ENCODE measurements at places on chromosomes 1 and 21.
A peak's percentile ranks its signal among the peaks of the same experiment; 100 is the strongest.

DNA sequence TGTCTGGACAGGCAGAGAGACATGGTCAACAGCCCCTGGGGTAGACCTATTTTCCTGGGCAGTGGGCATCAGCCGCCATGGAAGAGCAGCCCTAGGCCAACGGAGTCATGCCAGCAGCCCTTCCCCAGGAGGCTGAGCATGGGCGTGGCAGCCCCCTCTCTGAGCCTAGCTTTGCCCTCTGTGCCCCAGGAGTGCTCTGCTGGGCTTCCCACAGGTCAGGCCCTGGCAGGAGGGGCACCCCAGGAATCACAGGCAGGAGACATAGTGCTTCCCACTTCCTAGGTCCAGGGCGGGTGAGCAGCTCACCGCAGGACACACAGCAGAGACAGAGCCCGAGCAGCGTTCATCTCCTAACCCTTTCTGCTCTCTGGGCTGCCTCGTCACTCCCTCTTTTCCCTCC lies 132.8 kb downstream of the GLIS1 start:
- no peak for DNase-seq

DNA sequence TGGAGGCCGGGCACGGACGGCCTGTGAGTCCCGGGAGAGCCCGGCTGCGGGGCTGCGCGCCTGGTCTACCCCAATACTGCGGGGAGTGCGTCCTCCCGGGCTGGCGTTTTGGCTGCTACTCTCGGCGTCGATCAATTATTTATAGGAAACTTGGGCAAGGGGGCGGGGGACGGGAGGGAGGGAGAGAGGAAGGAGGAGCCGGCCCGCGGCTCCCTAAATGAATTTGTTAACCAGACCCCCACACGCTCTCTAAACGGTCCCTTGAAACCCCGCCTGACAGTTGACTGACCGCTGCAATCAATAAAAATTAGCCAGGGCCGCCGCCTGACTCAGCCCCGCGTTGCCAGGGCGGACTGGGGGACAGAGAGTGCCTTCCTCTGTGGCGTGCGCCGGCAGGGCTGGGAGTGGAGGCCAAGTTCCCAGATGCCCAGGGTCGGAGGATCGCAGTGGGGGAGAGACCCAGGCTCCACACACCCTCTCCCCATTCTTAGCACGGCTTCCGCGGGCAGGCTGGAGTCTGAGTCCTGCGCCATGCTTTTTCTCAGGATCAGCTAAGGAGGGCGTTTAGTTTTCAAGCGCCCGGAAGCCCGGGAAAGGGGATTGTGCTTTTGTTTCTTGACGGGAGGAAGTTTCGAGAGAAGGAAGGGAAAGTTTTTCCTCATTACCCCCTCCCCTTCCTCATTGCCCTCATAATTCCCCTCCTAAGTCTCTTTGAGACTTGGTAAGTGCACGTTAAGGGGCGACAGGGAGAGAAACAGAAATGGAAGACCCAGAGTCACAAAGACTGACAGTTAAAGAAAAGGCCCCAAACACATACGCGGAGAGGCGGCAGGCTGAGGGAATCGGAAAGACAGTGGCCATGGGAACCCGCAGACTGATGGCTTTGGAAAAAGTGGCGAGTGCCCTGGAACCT lies 6.2 kb downstream of the PAX7 start:
- no peak for DNase-seq

- DNase-seq = no peak
Measured at GRCh38 chr1:197218857-197219256, 49.2 kb upstream of the CRB1 start.

- no peak for DNase-seq
Measured at GRCh38 chr1:62370594-62370993, 51.4 kb upstream of the KANK4 start.

GRCh38 chr1:2288311-2288710 lies 60.2 kb downstream of the SKI start:
- no peak for DNase-seq

DNA sequence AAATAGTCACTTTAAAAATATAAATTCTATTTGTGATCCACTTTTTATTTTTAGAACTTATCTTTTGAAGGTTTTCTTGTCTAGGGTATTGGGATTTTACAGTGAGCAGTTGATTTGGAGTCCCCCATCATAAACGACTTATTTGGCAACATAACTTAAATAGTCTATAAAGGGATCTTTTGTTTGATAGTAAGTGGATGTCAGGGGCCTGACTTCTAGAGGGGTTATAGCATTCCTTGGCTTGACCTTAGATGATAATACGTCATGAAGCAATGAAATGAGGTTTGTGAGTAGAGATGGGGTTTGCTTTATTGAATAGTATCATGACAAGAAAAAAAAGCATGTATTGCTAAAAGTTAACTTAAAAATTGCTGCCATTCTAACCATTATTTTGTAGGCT lies 17.8 kb downstream of the VPS45 start:
- no peak for DNase-seq

DNA sequence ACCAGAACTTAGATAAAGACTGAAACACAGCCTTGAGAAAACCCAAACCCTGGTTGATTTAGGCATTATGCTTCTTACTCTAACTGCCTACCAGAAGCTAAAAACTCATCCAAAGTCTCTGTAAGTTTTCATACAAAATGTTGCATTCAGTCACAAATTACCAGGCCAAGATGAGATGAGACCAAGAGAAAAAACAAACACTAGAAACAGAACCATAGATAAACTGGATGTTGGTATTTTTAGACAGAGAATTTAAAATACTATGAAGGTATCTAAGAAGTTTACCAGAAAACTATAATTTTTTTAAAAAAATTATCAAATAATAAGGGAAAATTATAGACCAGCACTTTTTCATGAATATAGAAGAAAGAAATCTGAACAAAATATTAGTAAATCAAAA lies 180.5 kb downstream of the VPS13D start:
- DNase-seq = no peak

DNA sequence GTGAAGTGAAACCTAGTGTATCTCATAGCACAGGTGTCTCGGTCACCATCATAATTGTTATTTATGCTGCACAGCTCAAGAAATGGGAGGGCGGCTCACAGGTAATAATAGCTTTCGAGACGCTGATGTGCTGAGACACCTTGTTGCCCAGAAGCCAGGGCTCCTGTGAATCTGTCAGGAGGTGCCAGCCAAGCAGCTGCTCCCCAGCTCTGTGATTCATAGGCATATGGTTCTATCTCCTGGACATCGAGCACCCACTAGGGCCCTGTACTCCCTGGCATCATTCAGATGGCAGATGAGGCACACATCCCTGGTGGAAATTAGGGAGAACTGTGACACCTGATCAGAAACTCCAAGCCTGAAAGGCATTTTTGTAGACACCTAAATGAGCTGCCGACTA lies 53.5 kb downstream of the SYT6 start:
- DNase-seq = no peak

- no peak for DNase-seq
Measured at GRCh38 chr1:43973981-43974442, 748 bp upstream of the ATP6V0B start.

DNA sequence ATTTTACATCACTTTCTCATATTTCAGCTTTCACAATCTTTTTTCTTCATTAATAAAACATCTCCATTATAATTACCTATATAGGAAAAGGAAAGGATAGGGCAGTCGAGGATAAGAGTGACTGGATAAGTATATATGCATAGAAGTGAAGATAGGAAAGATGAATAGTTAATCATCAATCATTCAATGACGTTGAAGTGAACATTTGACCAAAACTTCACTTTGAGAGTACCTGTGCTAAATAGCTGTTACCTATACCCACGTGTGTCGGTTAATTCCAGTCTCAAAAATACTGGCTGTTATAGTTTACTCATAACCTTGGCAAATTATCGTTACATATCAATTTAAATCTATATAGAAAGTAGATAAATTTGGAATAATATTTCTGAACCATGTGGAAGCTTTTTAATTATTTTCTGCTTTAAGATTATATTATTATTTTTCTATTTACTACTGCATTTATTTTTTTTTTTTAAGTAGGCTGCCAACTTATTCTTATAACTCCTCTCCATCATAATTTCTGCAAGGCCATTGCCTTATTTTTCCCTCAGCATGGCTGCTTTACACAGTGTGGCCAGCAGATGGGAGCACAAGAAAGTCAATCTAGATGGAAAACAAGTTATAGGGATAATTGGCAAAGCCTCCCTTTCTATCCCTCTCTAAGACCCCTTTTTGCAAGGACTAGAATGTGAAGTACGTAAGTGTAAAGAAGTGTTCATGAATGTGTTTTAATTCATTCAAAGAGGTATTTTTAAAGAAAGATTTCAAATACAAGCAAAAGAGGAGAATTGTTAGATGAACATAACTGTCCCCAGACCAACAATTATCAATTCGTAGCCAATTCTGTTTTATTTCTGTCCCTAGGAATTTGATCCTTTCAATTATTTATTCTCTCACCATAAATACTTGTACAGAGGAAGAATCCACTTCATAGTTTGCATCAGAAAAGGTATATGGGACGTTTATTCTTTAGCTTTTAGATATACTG lies 290.4 kb downstream of the KCNT2 start:
- DNase-seq = peak; percentile 40

DNA sequence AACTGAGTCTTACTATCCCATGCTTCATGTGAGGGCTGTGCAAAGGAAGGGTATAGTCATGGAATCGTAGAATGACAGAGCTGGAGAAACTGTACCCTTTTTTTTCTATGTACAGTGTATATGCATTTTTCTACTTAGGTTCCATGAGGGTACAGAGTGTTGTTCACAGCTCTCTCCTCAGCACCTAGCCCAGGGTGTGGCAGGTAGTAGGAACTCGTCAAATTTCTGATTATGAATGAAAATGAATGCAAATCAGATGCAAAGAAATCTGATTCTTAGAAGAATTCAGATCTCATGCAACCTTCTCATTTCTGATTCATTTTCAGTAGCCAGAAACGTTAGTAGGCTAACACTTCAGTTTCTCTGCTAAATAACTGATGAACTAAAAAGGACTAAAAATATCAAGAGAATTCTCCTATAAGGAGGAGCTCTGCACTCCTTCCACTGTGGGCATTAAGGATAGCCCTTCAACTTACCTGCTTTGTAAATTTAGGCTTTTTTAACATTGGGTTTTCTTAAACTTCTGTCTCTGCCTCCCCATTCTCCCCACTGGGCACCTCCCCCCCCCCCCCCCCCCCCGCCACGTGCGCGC lies 18.0 kb upstream of the HHAT start:
- DNase-seq = no peak

DNA sequence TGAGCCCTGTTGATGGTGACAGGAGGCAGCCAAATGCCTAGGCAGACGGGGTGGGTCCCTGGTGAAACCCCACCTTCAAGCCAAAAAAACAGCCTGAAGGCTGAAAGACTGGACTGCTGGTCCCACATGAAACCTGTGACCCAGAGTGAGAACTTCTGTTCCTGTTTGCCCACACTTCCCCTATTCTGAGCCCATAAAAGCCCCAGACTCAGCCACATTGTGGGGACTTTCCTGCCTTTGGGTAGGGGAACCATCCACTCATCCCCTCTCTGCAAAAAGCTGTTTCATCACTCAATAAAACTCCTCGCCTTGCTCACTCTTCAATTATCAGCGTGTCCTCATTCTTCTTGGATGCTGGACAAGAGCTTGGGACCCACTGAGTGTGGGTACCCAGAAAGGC lies 25.2 kb downstream of the HTR6 start:
- no peak for DNase-seq

- DNase-seq = no peak
Measured at GRCh38 chr1:81264976-81265375, 535.8 kb upstream of the ADGRL2 start.

- DNase-seq = peak; percentile 12
Measured at GRCh38 chr1:44553127-44553758, 121.0 kb downstream of the TMEM53 start.

- DNase-seq = no peak
Measured at GRCh38 chr1:163241746-163242145, 39.0 kb upstream of the RGS5 start.

DNA sequence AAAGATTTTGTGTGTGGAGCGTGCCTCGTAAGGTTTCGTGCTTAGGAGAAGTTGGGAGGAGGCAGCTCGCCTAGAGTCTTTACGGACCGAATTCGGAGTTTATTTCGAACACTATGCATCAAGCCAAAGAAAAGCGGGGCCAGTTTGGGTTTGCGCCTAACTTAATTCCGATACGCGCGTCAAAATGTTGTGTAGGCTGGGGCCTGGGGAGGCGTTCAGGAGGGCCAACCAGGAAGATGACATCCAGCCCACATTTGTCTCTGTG lies 6.4 kb downstream of the FOXD2 start:
- DNase-seq = no peak

GRCh38 chr1:166627558-166627957 lies 211.7 kb upstream of the POGK start:
- no peak for DNase-seq

DNA sequence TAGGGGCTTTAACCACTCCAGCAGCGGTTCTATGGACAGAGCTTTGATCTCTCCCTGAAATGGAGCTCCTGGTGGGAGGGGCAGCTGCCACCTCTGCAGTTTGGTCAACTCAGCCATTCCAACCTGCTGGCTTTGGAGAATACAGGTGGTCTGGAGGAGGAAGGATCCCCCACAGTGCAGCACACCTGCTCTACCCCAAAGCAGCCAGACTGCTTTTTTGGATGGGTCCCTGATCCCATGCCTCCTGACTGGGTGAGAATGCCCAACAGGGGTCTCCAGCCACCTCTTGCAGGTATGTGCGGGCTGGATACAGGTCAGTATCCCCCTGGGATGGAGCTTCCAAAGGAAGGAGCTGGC lies 53.9 kb downstream of the TPTE start:
- DNase-seq = no peak

Data from NAMALWA (cell line).